ENCODE measurements at places on chromosomes 1 and 21. TPM values are rescaled to one million over a fixed set of nuclear protein-coding genes. Genes with fewer than 3 reads are reported as not detected.

NCF2 gene
- 6.2 TPM for total RNA-seq

AMY1A gene
- not detected for total RNA-seq

C8B gene
- not detected for total RNA-seq

DIO1 gene
- not detected for total RNA-seq

NTMT2 gene
- total RNA-seq: 7.4 TPM

KIAA1614 gene
- 12.5 TPM for total RNA-seq

H6PD gene
- total RNA-seq: 36.2 TPM

MARK1 gene
- total RNA-seq: 25.1 TPM

INAVA gene
- not detected for total RNA-seq

CHODL gene
- total RNA-seq: 4.1 TPM

ADAM30 gene
- not detected for total RNA-seq

DRAXIN gene
- 0.08 TPM for total RNA-seq

AIM2 gene
- not detected for total RNA-seq

S100A12 gene
- 0.68 TPM for total RNA-seq

MSH4 gene
- total RNA-seq: 0.68 TPM

TMEM200B gene
- total RNA-seq: 3.6 TPM

TNFRSF14 gene
- 17.6 TPM for total RNA-seq

FABP3 gene
- 2,322 TPM for total RNA-seq

COL8A2 gene
- 3.5 TPM for total RNA-seq

MATN1 gene
- not detected for total RNA-seq

SIK1 gene
- total RNA-seq: 22.3 TPM

STUM gene
- 0.71 TPM for total RNA-seq

SHE gene
- total RNA-seq: 22.3 TPM

OR14K1 gene
- total RNA-seq: not detected

SAMSN1 gene
- 4.7 TPM for total RNA-seq

CXADR gene
- 21.7 TPM for total RNA-seq

AGTRAP gene
- total RNA-seq: 22.3 TPM
